ENCODE measurements at places on chromosomes 16 and 17.
A peak's percentile ranks its signal among the peaks of the same experiment; 100 is the strongest.

- DNase-seq = peak; percentile 39
These were observed 1.7 kb downstream of the USP32 start for GRCh38 chr17:60390186-60390585.

GRCh38 chr17:16870253-16871245 lies 101.4 kb downstream of the TNFRSF13B start:
- DNase-seq = no peak

DNA sequence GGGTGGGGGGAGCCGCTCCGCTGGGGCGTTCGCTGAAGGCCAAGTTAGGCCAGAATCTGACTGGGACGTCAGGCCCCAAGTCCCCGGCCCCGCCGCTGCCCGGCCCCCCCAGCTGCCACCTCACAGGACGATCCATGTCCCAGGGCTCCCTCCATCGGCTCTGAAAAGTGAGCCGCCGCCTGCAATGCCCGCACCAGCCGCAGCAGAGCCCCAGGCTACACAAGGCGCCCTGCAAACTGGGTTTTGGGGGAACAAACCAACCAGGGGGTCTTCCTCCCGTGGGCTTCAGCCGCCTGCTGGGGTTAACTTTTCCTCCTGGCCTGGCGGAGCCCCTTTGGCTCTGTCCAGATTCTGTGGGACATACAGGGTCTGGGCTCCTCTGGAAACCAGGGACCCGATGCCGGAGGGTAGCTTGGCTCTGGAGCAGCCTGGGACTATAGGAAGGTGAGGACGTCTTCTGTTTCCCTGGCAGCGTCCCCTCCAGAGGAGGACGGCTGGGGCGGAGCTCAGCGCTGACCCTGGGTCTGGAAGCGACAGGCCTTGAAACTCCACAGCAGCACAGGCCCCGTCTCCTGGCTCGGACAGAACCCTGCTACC lies 835 bp downstream of the NME4 start:
- peak; percentile 91 for DNase-seq

DNA sequence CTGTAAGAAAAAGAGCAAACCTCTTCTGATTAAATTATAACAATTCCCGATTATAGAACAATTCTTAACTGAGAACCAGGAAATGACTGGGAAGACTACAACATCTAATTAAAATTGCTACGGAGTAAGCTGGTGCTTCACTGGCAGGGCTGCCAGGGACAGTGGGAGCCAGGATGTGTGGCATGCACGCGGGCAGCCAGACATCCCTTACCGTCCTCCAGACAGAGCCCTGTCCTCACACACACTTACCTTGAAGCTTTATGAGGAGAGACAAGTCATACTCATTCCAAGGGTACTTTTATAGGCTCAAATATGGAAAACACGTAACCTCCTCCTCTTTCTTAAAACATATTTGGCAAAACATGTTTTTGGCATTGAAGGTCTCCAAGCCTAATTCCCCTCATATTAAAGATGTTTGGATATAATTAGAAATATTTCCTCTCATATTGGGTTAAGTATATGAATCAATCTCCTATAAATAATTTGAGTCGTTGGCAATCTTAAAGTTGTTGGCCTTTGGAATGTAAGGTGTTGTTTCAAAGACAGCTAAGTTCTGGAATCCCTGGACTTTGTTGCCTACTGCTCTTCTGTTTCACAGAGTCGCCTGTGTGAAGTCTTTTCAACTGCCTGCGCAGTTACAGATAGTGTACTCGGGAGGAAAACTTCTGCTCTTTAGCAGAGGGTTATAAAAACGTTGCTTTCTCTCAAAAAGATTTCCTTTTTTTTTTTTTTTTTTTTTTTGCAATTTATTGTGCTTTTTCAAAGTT lies at the start of gene MYH1:
Gene MYH1 (minus strand): TSS at position 272 of the 767 bp plus-strand sequence. CDS start 1,900 bp downstream, outside the sequence.
- DNase-seq = no peak

DNA sequence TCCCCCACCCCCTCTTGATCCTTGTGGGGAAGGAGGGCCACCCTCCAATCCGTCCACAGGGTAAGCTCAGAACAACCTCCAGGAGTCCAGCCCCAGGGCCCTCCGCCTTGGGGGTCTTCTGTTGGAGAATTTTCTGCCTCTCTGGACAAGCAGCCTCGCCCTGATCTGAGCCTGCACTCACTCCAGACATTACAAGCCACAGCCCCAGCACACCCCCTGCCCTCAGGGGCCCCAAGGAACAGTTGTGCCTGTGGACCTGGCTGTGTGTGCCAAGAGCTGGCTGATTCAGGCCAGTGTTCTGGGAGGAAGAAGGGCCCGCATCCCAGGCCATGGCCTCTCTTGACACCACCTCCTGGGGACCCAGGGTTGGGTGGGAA lies 477 bp upstream of the ARHGAP27 start:
- no peak for DNase-seq

GRCh38 chr17:30996486-30996885 lies 25.6 kb downstream of the RNF135 start:
- no peak for DNase-seq

DNA sequence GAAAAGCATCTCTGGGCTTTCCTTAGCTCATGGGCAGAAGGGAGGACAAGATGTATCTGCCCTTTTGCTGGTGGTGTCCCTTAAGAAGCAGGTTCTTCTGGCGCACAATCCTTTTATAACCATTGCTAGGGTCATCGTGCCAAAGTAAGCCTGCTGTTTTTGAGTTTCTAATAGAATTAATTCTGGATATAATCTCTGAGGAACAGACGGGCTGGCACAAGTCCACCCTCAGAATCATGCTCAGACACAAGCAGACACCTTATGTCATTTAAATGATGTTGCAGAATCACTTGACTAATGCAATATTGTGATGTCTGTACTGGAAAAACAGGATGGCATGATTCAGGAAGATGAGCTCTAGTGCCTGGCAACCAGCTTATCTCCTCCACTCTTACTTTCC lies 18.8 kb upstream of the MMD start:
- no peak for DNase-seq

- peak; percentile 94 for DNase-seq
These were observed 13.9 kb upstream of the FZD2 start for GRCh38 chr17:44543213-44543904.

DNA sequence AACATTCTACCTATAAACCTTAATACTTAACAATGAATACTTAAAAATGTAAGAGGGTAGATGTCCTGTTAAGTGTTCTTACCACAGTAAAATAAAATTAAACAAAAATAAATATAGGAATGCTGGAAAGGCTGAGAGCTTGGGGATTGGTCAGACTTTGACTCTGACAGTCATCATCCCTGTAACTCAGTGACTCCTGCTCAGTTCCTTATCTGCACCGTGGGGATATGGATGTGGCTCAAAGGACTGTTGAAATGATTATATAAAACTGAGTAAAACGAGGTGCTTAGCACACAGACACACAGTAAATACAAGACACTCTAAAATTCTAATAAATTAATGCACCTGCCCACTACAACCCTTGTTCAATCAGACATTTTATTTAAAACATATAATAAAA lies 338.6 kb downstream of the TMEM114 start:
- no peak for DNase-seq

GRCh38 chr17:36503456-36504155 lies 17.1 kb downstream of the ZNHIT3 start:
- DNase-seq = no peak

GRCh38 chr16:11180489-11180888 lies 75.5 kb downstream of the SOCS1 start:
- DNase-seq = no peak

GRCh38 chr16:66503030-66503429 lies 46.9 kb downstream of the TK2 start:
- DNase-seq = no peak

- DNase-seq = no peak
These were observed 1.2 kb downstream of the LCAT start for GRCh38 chr16:67942510-67943255.

DNA sequence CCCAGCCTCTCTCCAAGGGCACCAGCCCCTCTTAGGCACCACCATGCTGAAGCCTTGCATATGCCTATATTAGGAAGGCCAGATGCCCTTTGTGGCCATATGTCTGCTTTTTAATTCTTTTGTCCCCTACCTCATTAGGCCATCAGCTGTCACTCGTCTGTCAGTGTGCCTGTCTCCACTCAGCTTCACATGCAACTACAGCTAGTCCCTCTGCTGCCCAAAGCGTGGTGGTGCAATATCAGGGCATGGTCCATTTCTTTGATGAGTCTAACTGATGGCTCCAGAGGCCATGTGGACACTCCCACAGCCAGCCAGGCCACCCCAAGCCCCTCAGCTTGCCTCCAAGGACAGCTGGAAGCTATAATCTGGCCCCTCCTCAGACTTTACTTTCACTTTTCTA lies 36.3 kb downstream of the MYO18A start:
- peak; percentile 68 for DNase-seq

DNA sequence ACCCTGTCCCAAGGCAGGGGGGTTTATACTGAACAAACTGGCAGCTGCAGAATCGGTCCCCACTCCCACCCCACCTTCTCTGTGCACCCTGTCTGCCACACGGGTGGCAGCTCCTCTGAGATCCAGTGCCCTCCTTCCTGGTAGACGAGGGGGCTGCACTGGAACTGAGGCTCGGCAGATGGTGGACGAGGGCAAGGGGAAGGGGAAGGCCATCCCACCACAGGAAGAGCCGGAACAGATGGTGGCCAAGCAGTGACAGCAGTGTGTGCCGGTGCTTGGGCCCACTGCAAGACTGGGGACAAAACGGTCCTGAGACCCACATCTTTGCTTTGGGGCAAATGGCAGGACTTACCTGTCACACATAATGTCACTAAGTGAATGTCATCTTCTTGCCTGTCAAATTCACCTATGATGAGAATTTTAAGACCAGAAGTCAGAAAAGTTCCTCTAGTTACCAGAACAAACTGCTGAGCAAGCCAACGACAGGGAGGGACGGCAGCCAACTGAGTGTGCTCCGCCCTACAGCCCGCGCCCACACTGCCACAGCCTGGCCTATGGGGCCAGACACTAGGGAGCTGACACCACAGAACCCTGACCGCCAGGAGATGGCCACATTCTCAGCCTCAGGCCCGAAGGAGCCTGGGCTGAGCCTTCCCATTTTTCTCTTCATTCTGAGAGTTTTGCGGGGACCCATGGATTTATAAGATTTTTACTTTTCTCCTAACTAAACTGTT lies 14.4 kb downstream of the NTAN1 start:
- DNase-seq = no peak

- peak; percentile 16 for DNase-seq
These were observed 65.7 kb downstream of the CEP112 start for GRCh38 chr17:66126231-66126630.

DNA sequence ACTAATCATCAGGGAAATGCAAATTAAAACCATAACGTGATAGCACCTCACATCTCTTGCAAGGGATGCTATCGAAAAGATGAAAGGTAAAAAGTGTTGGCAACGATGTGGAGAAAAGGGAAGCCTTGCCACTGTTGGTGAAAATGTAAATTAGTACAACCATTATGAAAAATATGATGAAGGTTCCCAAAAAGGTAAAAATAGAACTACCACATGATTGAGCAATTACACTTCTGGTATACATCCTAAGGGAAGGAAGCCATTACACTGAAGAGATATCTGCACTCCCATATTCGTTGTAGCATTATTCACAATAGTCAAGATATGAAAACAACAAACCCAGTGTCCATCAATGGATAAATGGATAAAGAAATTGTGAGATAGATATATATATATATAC lies 21.5 kb downstream of the ABCA10 start:
- DNase-seq = no peak

DNA sequence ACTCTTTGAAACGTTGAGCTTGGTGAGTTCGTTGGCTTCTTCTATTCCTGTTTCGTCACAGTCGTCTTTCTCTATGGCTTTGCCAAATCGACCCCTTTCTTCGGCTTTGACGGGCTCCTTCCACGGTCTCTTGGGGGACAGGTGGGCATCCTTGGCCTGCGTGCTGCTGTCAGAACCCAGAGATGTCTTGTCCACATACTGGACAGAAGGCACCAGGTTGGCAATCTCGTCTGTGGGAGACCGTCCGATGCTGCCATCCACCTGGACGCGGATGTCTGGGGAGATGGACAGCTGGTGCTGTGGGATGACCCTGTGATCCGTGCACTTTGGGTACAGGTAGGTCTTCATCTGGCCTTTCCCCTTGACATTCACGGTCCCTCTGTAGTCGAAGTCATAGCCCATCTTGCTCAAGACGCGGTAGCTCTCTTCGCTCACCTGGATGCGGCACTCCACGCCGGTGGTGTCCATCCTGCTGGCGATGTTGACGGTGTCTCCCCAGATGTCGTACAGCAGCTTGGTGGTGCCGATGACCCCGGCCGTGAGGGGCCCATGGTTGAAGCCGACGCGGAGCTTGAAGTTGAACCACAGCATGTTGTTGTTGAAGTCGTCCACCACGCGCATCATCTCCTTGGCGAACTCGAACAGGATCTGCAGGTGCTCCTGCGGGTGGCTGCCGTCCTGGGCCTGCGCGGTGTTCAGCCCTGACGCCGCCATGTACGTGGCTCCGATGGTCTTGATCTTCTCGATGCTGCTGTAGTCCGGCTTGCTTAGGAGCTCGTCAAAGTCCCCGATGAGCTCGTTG lies 85.5 kb upstream of the CREBBP start:
- DNase-seq = no peak

GRCh38 chr16:77744141-77744540 lies 21.8 kb downstream of the NUDT7 start:
- no peak for DNase-seq

- no peak for DNase-seq
These were observed 128.5 kb upstream of the EEF2KMT start for GRCh38 chr16:5225931-5226655.

GRCh38 chr16:16850274-16850673 lies 471.3 kb downstream of the NPIPA7 start:
- no peak for DNase-seq

- DNase-seq = no peak
These were observed 2.5 kb downstream of the RSL1D1 start for GRCh38 chr16:11848842-11849241.

GRCh38 chr17:82316651-82317393 lies 586 bp downstream of the CD7 start:
- DNase-seq = no peak

GRCh38 chr16:31214708-31215286 lies 878 bp downstream of the TRIM72 start:
- DNase-seq = no peak

- no peak for DNase-seq
These were observed 36.8 kb upstream of the DLX4 start for GRCh38 chr17:49932138-49932723.

- DNase-seq = no peak
These were observed 4.3 kb upstream of the ADAMTS18 start for GRCh38 chr16:77439106-77439505.

DNA sequence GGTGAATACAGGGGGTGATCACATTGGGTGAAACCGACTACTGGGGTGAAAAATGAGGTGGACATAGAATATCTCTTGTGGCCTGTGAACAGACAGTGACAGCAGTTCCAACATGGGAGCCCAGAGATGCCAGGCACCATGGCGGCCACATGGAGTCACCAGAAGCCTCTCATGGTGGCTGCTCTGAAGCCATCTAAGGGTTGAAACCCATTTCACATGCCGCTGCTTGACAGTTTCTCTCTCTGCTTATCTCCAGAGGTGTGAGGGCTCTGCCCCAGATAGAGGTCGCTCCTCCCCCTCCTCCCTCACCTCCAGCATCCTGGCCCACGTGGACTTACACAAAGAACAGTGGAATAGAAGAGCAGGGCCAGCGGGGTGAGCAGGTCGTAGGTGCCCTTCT lies 37.9 kb upstream of the PIK3R6 start:
- no peak for DNase-seq

Measured in mesenchymal stem cell (in vitro differentiated cells and primary cell).